ENCODE measurements at places on chromosomes 16 and 17.

DNA sequence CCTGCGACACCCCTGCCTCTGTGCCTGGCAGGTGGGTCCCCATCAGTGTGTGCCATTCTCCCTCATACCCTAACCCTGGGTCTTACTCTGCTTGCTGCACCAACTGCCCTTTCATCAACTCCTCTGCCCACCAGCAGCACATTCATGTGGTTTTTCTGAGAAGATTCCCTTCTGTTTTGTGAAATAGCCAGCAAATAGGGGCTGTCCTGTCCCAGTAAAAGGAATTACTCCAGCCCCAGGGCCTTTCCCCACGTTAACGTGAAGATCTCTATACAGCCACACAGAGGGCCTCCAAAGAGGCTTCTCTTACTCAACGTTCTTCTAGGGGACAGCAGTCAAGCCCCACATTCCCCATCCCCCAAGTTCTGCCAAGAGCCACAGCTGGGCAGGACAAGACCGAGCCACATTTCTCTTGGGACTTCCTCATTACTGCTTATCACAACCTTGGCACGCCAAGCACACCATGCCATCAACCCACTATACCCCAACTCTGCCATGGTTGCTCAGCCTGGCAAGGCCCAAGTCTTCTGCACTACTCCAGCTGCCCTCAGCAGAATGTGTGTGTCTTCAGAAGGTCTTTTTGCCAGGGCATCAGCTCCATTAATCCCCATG lies 18.7 kb upstream of the CCL2 start:
- no peak for DNase-seq

- no peak for DNase-seq
Observed at GRCh38 chr16:75251280-75252048, at the start of gene BCAR1. BCAR1 (minus strand) TSS chr16:75251624; CDS start chr16:75251482, 142 bp downstream.

- peak; percentile 11 for DNase-seq
Observed at GRCh38 chr17:58587713-58588117, 73.3 kb upstream of the MTMR4 start.

DNA sequence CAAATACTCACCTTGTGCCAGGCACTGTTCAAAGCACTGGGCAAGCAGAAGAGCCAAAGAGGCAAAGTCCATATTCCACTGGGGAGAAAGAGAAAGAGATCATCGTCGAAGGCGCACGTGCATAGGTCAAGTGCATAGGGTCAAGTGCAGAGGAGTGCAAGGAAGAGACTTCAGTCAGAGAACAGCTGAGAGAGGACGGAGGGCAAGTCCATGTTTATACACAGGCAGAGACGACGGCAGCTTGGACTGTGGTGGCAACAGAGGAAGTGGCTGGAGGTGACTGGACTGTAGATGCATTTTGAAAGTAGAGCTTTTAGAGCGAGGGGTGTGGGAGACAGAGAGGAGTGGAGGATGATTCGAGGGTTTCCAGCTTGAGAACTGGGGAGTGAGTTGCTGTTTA lies 74.7 kb upstream of the SDK2 start:
- DNase-seq: no peak

- DNase-seq: no peak
Observed at GRCh38 chr16:86902656-86903001, 324.3 kb downstream of the FOXL1 start.

DNA sequence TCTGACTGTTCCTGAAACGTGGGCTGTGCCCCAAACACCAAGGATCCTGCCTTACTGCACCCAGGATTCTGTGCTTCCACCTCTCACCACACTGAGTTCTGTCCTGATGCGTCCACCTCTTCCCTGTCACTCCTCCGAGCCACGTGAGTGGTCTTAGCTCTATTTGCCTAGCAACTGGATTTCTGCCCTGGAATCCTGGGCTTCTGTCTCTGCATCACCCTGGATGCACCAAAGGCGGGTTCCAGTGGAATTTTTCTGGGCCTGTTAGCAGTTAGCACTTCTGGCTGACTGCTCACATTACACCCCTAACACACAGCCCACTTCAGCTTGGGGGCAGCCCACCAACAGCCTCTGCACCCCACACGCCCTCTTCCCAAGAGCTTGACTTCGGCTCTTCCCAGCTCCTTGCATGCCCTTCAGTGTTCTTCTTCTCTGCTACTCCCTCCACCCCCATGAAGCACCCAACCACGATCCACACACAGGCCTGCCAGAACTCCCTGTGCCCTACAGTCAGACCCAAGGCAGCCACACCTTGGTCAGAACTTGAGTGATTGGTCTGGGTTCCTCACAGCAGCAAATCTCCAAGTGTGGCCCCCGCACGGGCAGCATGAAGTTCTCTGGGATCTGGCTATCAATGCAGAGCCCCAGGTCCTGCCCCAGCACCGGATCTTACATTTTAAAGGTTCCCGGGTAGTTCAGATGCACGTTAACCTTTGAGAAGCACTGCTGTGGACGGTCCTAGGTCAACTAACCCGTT lies 129.8 kb upstream of the RCVRN start:
- no peak for DNase-seq

GRCh38 chr16:30761427-30761927 lies 385 bp downstream of the CFAP119 start:
- DNase-seq: peak; percentile 16

Measured in stimulated activated CD8-positive, alpha-beta memory T cell treated with anti-CD3 and anti-CD28 coated beads, Interleukin-12 subunit alpha, Interleukin-12 subunit beta, amount 100 ng/mL, for 4 hours (primary cell).